ENCODE measurements at places on chromosomes 4 and X.

DNA sequence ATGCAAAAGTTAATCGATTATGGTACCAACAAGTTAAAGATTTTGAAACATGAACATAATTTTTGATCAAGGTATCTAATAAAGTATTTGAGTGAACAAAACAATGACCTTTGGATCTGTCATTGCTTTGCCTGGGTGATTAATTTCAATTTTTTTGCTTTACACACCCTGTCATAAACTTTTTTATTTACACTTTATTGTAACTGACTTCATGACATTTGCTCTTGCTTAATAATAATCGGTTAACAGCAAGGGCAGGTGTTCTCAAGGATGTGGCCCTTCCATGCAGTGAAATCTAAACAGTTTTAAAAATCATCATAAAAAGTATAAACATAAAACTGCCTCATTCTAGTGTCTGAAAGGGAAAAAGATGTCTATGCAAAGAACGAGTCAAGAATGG, 24.1 kb downstream of the ATOH1 start:
- no peak for DNase-seq

GRCh38 chr4:108829966-108830492, 67.2 kb upstream of the ETNPPL start:
- no peak for DNase-seq

DNA sequence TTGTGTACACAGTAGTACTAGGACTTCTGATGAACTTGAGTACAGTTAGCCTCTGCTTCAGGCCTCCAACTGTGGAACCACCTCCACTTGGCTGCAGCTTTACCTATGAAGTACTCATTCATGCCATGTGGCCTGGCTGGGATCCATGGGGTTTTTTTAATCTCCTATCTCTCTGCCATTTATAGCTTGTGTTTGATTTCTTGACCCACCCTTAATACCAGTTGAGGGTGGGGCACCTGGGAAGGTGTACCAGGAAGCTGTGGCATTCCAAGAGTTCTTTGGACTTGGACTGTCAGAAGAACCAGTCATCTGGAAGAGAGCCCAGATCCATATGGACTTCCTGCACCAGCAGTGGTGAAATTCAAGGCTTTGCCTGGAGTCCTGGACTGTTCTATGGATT, 230.1 kb downstream of the SHROOM3 start:
- DNase-seq = no peak

DNA sequence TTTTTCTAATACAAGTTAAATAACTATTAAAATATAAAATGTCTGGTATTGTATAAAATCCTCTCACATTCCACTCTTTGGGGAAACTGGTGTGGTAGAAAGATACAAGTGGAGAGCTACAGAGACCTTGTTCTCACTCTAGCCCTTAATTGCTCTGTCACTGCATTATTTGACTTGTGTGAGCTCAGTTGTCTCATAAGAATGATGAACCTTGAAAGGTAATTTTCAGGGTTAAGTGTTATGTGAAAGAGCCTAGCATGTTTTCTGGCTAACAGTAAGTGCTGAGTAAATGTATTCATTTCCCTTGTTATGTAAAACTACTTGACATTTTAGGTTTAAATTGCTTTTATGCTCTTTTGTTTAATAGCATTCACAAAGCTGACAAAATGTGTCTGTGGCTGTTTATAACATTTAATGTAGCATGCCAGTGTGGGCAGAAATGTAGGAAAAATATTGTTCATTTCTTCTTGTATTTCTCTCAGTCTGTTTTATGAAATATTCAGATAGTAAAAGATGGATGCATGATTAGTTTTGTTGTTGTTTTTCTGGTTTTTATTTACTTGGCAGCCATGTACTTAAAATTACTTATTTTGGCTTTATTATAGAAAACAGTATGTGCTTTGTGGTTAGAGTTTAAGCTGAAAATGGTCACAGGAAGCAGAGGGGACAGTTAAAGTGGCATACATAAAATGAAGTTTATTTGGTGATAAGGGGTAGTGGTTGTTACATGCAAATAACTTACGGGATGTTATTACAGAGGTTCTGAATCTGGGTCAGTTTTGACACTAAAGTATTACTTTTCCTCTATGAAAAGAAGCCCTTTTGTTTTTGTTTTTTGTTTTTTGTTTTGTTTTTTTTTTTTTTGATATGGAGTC, 29.2 kb downstream of the SLAIN2 start:
- no peak for DNase-seq

DNA sequence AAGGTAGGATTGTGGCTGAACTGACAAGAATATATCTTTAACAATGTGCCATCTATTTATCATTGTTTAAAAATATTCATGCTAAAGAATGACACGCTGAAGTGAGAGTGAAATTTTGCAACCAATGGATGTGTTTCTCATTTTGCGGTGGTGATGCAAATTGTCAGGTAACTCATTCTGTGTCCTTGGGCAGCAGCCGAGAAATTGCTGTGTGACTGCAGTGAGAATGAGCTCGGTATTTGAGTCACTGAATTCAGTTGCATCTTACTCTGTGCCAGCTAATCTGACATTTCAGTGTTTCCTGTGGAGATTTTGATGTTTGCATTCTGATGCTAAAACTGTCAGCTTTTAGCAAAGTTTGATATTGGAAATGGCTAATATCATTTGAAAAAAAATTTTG, 28.1 kb downstream of the MCUB start:
- no peak for DNase-seq

DNA sequence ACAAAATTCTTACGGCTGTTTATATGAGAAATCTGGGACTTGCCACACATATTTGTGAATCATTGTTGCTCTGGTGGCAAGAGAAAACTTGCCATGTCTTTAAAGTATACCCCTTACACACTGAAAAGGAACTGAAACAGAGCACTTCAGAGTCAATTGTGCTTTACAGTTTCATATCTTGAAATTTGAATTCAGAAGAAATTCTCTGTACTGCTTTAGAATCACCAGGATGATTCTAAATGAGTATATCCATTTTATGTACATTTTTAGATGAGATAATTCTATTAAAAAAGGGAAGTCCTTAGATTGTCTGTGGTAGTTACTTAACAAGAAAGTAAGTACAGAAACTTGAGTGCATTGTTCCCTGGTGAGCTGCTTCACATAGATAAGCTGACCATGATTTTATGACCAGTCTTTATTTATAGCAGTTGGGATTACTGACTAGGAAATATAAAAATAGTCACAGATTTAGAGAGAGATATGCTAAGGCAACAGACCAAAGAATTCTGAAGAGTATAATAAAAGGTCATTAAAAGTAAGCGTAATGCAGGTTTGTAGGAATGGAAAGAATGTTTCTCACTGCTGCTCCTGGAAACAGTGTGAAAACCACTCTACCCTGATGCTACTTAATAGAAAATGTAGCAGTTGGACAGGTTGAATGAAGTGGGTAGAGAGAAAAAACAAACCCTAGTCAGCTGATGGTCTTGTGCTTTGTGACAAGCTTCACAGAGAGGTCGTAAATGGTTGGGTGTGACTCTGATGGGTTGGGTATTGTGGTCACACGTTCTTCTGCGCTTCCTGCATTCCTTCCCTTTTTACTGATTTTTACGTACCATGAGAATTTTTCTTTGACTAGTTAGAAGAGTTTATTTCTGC, 41.0 kb downstream of the FNIP2 start:
- DNase-seq = peak; percentile 74
